ENCODE measurements at places on chromosomes 5 and 9. TPM values are rescaled to one million over a fixed set of nuclear protein-coding genes. Genes with fewer than 3 reads are reported as not detected.

The ACSL6 gene
- 0.09 TPM for total RNA-seq

The PDE8B gene
- total RNA-seq = 0.14 TPM

The OR2V1 gene
- not detected for total RNA-seq

The ORM2 gene
- total RNA-seq = not detected

The AGPAT2 gene
- 46.8 TPM for total RNA-seq

The PROB1 gene
- 1.0 TPM for total RNA-seq

The NTNG2 gene
- 4.6 TPM for total RNA-seq

The ACER2 gene
- 1.3 TPM for total RNA-seq

The SLC24A2 gene
- not detected for total RNA-seq

The PCDHGA9 gene
- total RNA-seq = 3.1 TPM

The PCDHB11 gene
- 0.18 TPM for total RNA-seq

The GPR151 gene
- not detected for total RNA-seq

The GFPT2 gene
- total RNA-seq = 66.0 TPM
